ENCODE measurements at places on chromosomes 1 and 21.

DNA sequence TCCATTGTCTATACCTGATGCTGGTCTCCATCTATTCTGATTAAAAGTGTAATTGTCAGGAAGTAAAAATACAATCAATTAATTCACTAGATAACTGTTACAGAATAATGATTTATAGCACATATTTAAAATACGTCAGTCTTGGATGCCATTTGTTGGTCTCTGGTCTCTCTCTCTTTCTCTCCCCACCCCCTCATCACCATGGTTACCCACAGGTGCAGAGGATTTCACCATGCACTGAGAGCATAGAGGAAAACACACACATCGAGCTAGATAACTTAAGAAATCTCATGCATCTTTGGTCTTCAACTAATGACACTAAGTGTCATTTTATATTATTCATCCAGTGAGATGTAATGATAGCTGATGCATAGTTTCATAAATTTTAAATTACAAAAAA, 33.4 kb downstream of the LRRC53 start:
- DNase-seq, result no peak

DNA sequence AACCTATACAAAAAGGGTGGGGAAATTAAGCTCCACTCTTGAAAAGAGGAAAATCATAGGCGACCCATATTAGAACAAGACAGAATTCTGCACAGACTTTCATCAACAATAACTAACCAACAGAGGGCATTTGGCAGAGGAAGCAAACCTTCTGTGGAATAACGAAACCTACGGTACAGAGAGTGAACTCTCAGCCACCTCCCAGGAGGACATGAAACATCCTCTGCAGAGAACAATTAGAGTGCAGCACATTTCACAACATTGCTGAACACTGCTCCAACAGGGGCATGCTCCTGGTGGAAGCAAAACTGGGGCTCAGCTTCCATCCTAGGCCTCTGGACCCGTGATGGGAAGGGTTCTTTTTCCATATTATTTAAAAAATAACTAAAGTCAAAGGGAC, 110.9 kb downstream of the KCNJ15 start:
- no peak for DNase-seq

DNA sequence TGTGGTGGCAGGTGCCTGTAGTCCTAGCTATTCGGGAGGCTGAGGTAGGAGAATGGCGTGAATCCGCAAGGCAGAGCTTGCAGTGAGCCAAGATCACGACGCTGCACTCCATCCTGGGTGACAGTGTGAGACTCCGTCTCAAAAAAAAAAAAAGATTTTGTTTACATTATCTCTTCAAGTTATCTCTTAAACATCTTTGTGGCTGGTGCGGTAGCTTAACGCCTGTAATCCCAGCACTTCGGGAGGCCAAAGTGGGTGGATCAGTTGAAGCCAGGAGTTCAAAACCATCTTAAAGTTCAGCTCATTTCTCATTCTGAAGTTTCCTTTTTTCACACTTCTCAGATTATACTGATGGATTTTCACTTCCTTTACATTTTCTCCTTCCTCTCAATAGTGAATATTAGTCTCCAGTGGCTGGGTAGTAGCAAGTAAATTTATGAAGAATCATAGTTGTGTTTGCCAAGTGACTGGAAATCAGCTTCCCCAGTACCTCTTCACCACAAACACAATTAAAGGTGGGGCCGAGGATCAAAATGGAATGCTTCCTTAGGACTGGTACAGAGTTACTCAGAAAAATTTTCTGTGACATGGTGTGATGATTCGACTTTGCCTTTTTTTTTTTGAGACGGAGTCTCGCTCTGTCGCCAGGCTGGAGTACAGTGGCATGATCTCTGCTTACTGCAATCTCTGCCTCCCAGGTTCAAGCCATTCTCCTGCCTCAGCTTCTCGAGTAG, 13.8 kb downstream of the PIP5K1A start:
- no peak for DNase-seq

DNA sequence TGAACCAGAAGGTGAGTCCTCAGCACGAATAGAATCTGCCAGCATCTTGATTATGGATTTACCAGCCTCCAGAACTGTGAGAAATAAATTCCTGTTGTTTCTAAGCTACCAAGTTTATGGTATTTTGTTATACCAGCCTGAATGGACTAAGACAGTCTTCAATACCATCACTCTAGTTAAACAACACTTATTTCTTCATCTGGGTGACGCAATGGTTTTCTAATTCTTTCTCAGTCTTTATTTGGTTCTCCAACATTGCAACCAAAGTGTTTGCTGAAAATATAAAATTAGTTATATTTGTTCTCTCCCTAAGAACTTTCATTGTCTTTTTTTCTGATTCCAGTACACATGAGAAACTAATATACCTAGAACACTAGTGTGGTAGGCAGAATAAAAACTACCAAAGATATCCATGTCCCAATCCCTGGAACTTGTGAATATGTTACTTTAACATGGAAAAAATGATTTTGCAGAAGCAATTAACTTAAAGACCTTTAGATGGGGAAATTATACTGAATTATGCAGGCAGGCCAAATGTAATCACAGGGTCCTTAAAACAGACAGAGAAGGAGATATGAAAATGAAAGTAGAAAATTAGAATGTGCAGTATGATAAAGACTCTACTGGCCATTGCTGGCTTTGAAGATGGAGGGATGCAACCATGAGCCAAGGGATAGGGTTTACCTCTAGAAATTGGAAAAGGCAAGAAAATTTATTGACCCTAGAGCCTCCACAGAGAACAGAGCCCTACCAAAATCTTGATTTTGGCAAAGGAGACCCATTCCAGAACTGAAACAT, 1115.1 kb downstream of the PLA2G4A start:
- DNase-seq, result no peak

DNA sequence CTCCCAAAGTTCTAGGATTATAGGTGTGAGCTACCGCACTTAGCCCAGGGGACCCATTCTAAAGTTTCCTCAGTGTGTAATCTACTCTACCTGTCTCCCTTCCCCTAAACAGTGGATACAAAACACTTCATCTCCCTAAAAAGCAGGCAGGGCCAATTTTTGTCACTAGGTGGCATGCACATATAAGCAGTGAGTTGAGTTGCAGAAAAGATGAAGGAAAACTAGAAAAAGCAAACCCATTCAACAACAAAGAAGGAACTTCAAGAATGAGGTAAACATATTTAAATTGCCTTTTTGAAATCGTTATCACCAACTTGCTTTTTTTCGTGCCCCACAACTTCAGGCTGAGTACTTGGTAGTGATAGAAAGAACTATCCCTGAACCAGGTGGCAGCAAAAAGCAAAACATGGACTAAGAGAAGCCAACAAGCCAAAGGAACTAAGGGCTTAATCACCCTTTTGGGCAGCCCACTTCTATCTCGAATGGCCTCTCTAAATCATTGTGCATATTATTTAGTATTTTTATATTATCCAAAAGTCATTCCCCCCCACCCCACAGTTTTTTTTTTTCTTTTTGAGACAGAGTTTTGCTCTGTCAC, 19.7 kb upstream of the ALDH9A1 start:
- no peak for DNase-seq

DNA sequence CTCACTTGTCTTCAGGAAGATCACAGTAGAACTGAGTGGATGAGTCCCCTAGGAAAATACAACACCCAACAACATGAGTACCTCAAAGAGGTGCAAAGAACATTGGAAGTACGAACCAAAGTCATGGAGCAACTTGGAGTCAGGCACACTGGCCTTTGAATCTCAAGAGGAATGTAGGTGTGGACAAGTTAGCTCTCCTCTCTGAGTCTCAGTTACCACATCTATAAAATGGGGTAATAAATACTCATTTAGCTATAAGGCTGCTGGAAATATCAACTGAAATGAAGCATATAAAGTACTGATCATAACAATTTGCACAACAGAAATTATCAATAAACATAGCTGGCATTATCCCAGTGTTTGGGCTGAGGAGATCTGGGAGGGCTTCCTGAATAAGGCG, 96.7 kb upstream of the JUN start:
- DNase-seq, result no peak

- DNase-seq, result no peak
Observed at GRCh38 chr1:76508871-76509270, 358.4 kb upstream of the ST6GALNAC5 start.

DNA sequence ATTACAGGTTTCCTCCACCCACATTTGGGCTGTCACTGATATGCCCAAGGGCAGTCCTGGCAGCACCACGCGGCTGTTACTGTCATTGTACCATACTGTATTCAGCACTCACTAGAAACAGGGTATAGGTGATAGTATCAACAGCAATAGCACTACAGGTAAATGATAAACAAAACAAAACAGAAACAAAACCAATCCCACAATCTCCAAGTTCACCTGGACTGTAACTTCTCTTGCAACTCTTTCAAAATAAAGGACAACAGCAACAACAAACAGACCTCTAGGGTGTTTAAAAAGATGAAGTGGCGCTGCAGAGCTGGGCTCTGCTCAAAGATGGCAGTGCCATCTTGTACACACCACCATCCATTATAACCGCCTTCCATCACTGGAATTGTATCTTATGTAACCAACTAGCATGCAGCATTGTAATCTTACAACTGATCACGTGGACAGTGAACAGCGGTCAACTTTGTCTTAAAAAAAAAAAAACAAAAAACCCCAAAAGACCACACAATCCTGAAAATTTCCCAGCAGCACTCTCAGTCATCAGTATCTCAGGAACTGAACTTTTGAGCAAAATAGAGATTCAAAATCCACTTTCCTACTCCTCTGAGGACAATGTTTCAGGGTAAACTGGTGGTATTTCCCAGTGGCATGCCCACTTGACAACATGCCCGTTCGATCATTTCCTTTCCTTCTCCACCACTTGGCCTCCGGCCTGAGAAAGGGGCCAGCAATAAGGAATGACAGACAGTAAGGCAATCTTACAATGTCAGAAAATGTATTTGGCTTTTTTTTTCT, 3.8 kb downstream of the IRF2BP2 start:
- no peak for DNase-seq

DNA sequence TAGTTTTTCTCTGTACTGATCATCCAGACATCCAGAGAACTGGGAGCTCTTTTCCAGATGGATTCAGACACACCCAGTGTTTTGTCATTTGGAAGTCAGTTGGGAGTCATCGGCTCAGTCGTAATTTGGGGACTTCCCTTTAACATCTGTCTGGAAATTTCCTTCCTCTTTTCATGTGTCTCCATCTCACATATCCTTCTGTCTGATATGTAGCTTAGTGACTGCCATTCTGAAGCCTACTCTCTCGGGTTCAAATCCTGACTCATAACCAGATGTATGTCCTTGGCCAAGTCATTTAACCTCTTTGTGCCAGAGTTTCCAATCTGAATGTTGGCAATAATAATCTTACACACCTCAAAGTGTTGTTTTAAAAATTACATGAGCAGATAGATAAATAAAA, 3.0 kb downstream of the MORC3 start:
- no peak for DNase-seq

GRCh38 chr1:238484121-238484520, 593.4 kb upstream of the ZP4 start:
- no peak for DNase-seq

DNA sequence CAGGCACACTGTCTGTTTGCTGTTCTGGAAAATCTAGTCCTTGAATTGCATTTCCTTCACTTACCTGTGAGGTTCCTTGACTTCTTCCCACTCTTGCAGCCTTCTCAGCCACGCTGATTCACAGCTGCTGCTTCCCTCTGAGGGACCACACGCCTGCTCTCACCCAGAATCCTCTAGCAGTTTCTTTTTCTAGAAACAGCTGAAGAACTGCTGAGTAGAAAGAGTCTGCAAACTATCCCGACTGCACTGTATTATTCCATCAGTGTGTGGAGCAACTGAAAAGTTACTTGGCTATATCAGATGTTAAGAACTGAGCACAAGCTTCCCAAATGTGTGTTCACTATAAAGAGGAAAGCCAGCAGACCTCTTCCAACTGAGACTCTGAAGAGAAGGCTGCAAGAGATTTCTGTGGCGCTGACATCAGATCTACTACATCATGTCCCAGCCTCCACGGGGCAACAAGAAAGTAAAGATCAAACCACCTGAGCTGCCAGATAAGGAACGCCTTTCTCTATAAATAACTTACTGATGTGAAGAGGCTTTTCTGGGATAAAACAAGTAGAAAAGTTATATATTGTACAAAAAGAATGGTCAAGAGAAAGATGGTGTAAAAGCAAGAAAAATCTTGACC, 226.6 kb downstream of the RERE start:
- DNase-seq, result no peak

DNA sequence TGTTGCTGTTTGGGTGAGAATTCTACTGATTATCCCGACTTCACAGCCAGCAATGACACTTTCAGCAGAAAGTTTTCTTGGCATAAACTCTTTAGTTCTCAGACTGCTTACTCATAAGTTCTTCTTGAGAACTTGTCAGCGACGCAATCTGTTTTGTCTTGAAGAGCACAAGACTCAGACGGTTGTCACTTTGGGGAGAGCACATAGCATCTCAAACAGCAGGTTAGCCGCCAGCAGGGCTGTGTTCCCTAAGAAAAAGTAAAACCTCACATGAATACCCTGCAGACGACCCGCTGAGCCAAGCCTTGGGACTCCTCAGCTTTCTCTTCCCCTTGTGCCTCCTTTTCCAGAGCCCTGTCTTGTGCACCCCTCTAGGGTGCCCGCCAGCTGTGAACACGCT, 11.4 kb downstream of the AGMAT start:
- DNase-seq, result no peak

GRCh38 chr1:218492874-218493273, 147.7 kb downstream of the TGFB2 start:
- no peak for DNase-seq

DNA sequence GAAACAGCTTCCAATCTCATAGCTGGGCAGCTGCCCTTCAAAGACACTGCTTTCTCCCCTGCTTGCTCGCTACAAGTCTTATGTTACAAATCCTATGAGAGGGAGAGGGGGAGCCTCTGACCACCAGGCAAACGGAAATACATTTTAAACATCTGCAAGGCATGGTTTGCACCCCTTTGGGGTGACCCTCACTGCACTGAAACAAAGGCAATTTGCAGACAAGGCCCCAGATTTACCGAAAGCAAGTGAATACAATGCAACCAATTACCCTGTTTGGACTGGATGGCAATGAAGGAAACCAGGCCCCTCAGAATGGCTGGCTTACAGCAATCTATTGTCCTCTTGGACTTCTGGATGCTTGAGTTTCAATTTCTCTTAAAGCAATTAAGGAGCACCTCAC, 11.8 kb upstream of the ATP13A2 start:
- no peak for DNase-seq

- DNase-seq, result no peak
Observed at GRCh38 chr1:103142461-103142860, 34.1 kb upstream of the COL11A1 start.

DNA sequence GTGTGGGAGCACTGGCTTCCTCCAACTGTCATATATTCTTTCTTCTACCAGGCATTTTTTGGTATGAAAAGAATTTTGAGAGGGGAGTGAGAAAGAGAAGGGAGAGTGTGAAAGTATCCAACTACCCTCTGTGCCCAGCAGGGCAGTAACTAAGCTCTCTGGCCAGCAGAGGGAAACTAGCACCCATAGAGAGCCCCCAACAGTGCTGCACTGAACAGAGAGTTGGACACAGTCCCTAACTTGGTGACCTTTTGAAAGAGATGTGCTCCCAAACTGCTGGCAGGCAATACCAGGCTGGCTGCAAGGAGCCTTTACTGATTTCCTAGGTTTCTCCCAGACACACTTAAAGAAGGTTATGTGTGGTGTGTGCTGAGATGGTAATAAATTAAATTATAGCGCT, 118.8 kb upstream of the PBX1 start:
- DNase-seq, result no peak
